ENCODE measurements at places on chromosomes 2 and 18. TPM values are rescaled to one million over a fixed set of nuclear protein-coding genes. Genes with fewer than 3 reads are reported as not detected.
A peak's percentile ranks its signal among the peaks of the same experiment; 100 is the strongest.

- H3K36me3 ChIP-seq, result no peaks in the 10 kb centered on the region
- peaks cover 30% of the 10 kb centered on the region for H3K4me1 ChIP-seq
- no peak overlapping the region for H3K4me3 ChIP-seq
Observed at GRCh38 chr18:79927607-79928562, 23.6 kb downstream of the SLC66A2 start.

DNA sequence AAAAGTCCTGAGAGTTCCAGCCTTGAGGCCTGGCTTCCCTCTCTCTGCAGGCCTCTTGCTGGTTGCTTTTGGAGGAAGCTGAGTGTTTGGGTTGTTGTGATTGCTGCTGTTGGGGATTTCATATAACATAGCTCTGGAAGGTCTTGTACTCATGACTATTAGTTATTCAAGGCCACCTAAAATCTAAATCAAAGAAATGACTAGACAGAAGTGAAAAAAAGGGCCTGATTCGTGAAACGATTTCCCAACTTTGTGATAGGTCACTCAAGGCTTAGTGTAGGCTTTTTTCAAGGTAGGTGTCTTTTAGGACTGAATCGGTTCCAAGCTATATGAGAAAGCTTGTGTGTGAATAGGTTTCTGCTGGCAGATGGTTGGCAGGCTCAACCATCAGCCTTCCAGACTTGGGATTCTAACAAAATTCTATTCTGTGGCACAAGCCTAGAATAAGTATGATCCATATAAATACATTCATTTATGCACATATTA is 164.4 kb downstream of the FMNL2 start:
- H3K27me3 ChIP-seq, result no peaks in the 10 kb centered on the region
- H3K27ac ChIP-seq, result peak overlapping the region; percentile 50
- DNase-seq, result no peak
- peaks cover 49% of the 10 kb centered on the region for H3K4me1 ChIP-seq
- no peak overlapping the region for H3K4me3 ChIP-seq

The SETBP1 gene
- total RNA-seq, result 10.5 TPM

The GRHL1 gene
- 1.2 TPM for total RNA-seq

The RNF144A gene
- total RNA-seq, result 14.5 TPM
